ENCODE measurements at places on chromosomes 4 and X.

- no peak for DNase-seq
Measured at GRCh38 chr4:181845617-181846016, 397.6 kb upstream of the TENM3 start.

- no peak for DNase-seq
Measured at GRCh38 chr4:73438048-73438447, 2.0 kb downstream of the AFP start.

DNA sequence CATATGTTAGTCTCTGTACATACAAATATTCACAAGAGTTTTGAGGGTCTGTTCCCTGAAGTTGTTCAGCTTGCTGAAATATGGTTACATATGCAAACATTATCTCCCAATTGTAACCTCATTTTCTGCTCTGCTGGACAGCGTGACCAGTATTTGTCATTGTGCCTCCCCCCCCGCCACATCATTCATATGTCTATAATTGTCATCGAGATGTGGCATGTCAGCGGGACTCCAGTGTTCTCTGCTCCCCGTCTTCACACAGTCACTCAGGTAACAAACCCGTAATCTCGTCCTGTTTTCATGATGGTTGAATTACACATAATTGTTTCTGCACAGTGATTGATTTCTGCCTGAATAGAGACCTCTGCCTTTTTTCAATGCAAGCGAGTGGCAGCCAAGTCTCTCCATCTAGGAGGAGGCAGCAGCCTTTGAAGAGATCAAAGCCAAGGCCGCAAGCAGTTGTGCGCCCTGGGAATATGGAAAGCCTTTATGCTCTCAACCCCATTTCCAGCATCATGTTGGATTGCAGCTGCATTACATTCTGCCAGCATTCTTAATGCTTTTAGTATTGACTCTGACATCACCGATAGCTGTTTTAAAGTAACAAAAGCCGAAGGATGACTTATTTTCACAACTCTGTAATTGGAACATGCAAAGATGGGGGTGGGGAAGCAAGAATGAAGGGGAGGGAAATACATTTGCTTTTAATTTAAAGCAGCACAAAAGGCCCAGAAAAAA, 27.4 kb downstream of the LEF1 start:
- no peak for DNase-seq

- DNase-seq, result no peak
Measured at GRCh38 chr4:8052160-8052691, 106.4 kb downstream of the ABLIM2 start.

GRCh38 chrX:1451661-1452515, 821 bp downstream of the ASMTL start:
- no peak for DNase-seq

- no peak for DNase-seq
Measured at GRCh38 chrX:37802028-37802427, 22.2 kb downstream of the CYBB start.

- DNase-seq, result no peak
Measured at GRCh38 chrX:47293106-47293505, 60.3 kb downstream of the USP11 start.

- no peak for DNase-seq
Measured at GRCh38 chr4:3481113-3481531, 18.0 kb downstream of the DOK7 start.

GRCh38 chr4:153223427-153223801, 19.2 kb downstream of the TRIM2 start:
- DNase-seq, result no peak

- no peak for DNase-seq
Measured at GRCh38 chrX:123432361-123433150, 248.5 kb downstream of the GRIA3 start.

- DNase-seq, result no peak
Measured at GRCh38 chrX:43677993-43678392, 21.9 kb downstream of the MAOA start.

- no peak for DNase-seq
Measured at GRCh38 chrX:22186165-22186564, 86.5 kb upstream of the CBLL2 start.

Measured in AG04449 (cell line).